ENCODE measurements at places on chromosomes 12 and 14.

- no peak for DNase-seq
Observed at GRCh38 chr12:77837876-77838291, 7.2 kb downstream of the NAV3 start.

DNA sequence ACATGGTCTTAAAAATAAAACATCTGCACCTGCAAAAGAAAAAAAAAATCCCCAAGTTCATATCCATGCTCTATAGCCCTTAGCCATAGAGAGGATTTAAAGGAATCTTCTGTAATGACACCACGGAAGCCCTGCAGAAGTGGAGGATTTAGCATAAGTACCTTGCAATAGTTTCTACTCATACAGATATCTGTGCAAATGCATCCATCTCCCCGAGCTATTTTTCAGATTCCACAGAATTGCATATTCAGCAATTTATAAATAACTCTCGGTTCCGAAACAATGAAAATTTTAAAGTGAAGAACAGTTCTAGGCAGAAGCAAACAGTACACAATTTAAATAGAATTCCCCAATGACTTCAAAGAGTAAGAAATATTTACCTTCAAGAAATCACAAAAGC, 424 bp downstream of the IGF1 start:
- no peak for DNase-seq

DNA sequence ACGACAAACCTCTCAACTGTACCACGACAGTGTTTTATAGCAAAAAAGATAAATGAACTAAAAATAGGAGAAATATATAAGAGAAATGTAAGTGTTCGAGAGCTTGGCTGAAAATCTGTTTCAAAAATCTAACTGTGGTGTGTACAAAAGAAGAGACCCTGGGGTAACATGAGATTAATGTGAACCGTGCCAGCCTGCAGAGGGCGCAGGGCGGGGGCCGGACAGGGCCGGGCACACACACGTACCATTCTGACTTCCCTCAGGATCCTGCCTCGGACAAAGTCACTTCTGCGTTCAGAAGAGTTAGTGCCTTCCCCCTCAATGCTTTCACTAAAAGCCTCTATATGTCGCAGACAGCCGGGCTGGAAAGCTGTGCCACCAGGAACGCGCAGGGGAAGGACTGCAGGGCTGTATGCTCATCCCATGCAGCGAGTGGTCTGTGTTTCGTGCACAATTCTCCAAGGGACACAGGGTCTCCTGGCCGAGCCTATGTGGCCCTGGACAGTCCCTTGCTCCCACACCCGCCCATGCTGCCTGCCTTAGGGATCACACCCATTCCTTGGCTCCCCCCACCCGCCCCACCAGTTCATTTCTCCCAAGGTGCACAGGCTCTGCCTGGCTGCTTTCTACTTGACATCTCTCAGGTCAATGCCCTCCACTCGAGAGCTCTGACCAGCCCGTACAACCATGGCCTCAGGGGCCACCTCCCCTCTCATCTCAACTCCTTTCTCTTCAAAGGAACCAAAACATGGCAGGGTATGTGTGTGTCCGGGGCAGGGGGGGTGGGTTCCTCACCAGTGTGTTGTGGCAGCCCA, 8.5 kb downstream of the CDCA4 start:
- DNase-seq: no peak

DNA sequence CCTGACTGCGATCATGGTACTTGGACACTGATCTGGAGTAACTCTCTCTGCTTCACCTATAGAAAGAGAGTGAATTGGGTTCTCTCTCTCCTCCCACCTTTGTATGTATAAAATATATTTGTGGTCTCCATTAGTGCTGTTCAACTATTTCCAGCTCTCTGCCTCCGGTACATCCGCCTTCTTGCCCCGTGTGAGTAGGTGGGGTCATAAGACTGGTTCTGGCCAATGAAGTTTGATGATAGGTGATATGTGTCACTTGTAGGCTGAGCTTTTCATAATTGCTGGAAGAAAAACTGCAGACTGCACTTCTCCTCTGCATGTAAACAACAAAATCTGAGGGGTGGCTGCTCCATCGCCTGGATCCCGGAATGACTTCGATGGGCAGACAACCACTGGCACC, 210.4 kb downstream of the EXOC5 start:
- DNase-seq: no peak

DNA sequence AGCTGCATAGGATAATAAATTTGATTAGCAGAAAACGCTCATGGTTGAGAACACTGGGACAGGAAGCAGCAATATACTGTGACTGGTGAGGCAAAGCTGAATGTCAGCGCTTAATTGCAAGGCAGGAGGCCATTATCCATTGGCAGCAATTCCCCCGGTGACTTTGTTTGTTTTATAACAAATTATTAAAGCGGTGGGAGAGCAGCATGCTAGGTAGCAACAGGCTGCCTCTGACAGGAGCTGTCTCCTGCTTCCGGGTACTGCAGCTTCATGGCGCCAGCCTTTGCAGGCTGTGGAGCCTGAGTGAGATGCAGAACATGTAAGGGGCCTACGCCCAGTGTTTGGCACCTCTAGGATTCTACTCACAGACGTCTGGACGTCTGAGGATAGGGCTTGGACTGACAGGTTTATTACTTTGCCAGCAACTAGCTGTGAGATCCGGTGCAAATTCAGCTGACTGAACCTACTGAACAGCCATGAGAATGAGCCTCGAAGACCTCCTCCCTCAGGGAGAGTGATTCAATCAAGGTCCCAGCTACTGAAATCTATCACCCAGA, 82.1 kb upstream of the SSTR1 start:
- no peak for DNase-seq

DNA sequence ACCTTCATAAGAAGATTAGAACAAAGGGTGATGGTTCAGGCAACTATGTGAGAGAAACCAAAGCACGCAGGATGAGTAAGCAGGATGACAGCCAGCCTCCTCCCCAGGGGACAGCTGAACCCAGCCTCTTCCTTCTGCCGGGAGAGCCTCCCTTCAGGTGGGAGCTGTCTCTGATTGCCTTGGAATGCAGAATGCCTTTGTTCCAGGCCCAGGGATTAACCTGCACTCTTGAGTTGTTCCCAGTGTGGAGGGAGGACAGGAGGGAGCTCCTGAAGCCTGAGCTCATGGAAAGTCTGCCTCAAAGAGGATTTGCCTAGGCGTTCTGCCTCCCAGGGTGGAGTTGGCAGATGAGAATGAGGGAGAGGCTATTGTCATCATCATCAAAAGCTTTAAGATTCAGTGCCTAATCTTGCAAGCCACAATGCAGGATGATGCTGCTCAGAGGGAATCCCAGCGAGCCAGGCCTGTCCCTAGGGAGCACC, 3.6 kb upstream of the KRT6A start:
- peak; percentile 95 for DNase-seq

DNA sequence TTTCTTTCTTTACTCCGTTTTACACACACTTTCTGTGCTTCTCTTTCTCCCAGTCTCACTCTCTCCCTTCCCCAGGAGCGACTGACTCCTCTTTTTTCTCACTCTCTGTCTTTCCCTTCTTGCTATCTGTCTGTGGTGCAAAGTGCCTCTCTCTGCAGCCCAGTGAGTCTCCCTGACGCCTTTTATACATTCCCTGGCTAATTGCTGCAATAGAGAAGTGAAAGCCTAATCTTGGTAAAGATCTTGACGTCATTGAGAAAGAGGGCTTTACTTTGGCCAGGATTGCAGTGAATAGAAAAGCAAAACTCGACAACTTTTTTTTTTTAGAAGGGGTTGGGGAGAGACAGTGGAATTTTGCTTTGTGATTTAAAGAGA, 706 bp upstream of the DIO2 start:
- peak; percentile 49 for DNase-seq

DNA sequence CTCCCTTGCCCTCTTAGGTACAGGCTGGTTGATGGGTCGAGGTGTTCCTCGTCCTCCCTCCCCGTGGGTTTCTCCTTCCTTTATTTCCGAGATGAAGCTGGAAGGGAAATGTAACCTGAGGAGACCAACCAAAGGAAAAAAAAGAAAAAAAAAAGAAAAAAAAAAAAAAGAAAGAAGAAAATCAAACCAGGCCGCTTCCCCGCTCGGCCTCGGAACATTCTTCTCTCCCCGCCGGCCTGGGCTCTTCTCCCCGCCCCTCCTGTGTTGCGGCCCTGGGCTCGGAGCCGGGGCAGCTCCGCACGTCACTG, 1.6 kb upstream of the NFATC4 start:
- DNase-seq: no peak

DNA sequence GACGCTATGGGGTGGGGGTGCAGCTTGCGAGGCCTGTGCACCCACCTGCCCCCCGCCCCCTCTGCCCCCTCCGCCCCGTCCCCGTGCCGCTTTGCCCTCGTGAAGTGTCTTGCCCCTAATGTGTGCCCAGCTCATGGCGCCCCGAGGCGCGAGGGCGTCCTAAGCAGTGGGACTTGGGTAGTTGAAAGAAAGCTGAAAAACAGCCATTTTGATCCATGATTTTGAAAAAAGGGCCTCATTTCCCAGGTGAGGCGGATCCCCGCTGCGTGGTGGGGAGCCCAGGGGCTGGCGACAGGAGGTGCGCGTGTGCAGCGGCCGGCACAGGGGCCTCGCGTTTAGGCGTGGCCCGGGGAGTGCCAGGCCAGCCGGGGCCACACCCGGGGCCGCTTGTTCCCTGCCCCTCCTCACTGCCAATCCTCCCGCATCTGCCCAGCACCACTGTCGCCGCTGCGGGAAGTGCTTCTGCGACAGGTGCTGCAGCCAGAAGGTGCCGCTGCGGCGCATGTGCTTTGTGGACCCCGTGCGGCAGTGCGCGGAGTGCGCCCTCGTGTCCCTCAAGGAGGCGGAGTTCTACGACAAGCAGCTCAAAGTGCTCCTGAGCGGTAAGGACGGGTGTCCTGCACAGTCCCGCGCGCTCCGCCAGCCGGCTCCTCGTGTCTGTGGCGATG, 11.8 kb downstream of the ZFYVE21 start:
- DNase-seq: no peak

Data from fibroblast of mammary gland (primary cell).